ENCODE measurements at places on chromosomes 5 and 9. TPM values are rescaled to one million over a fixed set of nuclear protein-coding genes. Genes with fewer than 3 reads are reported as not detected.

The MARCOL gene
- total RNA-seq, result not detected

The IL13 gene
- 0.24 TPM for total RNA-seq

The C5orf52 gene
- total RNA-seq, result not detected

The SLCO4C1 gene
- total RNA-seq, result not detected

The TCOF1 gene
- total RNA-seq, result 114 TPM

The GMCL2 gene
- not detected for total RNA-seq

The NAIP gene
- 5.0 TPM for total RNA-seq

The GAPT gene
- not detected for total RNA-seq

The LVRN gene
- not detected for total RNA-seq

The NTNG2 gene
- 0.76 TPM for total RNA-seq

The AGXT2 gene
- not detected for total RNA-seq

The TMC1 gene
- total RNA-seq, result not detected

The DMRT2 gene
- not detected for total RNA-seq

The ORM2 gene
- total RNA-seq, result not detected

The THBS4 gene
- total RNA-seq, result 0.29 TPM

The EDIL3 gene
- not detected for total RNA-seq

Measured in activated naive CD4-positive, alpha-beta T cell treated with anti-CD3 and anti-CD28 coated beads for 36 hours (primary cell).